ENCODE measurements at places on chromosomes 4 and X.

- no peak for DNase-seq
Measured at GRCh38 chr4:86386817-86387415, 27.1 kb upstream of the MAPK10 start.

GRCh38 chr4:12389604-12390003 is 960.9 kb upstream of the HS3ST1 start:
- DNase-seq = no peak

DNA sequence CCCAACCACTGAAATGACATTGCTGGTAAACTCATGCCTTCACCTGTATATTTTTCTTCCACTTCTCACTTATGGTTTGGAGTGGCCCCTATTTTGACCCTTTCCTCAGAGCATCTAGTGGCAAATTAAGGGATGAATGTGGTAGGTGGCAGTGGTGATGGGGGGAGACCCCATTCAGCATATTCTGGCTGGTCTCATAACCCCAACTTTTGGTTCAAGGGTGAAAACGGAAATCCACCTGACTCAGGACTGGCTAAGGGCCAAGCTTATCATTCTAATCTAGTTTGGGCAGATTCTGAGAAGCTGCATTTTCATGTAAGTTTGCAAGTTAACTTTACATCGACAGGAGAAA is 47.0 kb upstream of the NSUN7 start:
- no peak for DNase-seq

GRCh38 chrX:124555036-124555595 is 208.8 kb downstream of the SH2D1A start:
- DNase-seq = no peak

GRCh38 chr4:182808673-182809416 is 108.3 kb downstream of the DCTD start:
- peak; percentile 74 for DNase-seq

- DNase-seq = no peak
Measured at GRCh38 chr4:133483600-133484246, 334.6 kb downstream of the PCDH10 start.

DNA sequence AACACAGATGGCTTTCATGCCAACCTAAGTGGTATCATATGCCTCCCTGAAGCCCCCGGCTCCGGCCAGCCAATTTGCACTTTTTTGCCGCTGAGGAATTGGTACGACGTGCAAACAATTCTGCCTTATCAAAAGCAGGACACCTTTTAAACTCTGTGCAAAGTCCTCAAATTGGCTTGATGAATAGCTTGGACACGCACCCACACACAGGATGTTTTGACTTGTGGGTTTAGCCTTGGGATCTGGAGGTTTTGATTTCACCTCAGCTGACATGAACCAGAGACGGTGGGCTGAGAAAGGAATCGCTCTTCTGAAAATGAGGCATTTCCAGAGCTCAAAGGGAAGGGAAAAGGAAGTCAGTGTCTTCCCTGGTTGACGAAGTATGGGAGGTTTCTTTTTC is 110.8 kb upstream of the SHOX start:
- no peak for DNase-seq

GRCh38 chrX:153669174-153669890 is 4.3 kb downstream of the PNCK start:
- DNase-seq = peak; percentile 33

- no peak for DNase-seq
Measured at GRCh38 chr4:2337896-2338295, 76.0 kb upstream of the MXD4 start.

DNA sequence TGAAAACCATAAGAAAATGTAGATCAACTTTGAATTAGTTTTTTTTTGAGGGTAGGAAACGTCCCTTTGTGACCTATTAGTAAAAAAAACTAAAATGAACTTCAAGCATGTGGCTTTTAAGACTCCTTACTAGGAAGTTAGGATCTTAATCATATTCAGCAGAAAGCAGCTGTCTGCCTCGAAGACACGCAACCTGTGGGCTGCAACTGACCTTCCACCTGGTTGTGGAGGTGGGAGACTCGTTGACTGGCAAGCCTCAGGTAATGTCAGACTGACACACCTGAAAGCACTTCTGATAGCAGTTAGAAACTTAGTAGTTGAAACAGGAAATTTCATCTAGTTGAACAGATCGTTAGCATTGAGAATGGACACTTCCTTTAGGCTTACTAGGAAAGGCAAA is 37.4 kb downstream of the CCNG2 start:
- no peak for DNase-seq

DNA sequence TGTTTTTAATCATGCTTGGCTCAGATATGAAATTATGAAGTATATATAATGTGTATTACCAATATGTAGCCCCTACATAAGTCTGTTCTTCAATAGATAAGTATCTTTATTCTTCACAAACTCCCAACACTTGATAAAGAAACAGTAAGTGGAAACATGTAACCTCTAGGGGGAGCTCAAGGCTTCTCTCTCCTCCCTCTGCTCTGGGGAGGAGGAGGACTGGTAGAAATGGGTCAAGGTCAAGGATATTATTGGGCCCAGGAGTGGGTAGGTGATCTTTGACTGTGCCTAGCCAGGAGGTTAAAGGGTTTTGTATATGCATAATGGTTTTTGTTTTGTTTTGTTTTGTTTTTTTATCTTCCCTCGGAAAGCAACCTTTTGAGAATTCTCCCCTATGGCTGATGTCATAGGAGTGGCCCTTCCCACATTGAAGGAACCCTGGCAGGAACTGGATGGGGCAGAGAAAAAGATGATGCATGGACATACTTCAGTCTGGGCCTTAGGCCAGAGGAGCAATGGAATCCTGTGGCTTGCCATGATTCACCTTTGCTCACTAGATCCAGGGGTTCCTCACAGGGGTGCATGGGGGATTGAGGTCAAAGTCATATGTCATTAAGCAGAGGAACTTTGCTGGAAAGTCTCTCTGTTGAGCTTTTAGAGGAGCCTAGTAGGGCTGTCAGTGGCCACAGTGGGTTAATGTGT is 460.3 kb downstream of the MID1IP1 start:
- peak; percentile 56 for DNase-seq

- DNase-seq = no peak
Measured at GRCh38 chr4:94831607-94832006, 73.9 kb downstream of the BMPR1B start.

DNA sequence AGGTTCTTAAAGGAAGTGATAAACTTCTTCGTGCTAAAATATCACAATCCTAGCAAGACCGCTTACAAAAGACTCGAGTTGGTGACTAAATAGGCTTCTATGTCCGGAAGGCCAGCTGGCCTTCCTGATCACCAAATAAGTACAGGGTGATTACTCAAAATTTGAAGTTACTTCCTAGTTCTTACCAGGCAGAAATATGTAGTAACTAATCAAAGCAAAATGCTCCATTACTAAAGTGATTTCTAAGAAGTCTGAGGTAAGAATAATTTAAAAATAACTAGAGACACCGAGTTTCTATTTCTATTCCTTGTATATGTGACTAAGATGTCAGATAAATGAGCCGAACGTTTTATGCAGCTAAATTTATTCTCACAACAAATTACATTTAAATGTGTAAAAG is 62.2 kb downstream of the NSUN7 start:
- no peak for DNase-seq

DNA sequence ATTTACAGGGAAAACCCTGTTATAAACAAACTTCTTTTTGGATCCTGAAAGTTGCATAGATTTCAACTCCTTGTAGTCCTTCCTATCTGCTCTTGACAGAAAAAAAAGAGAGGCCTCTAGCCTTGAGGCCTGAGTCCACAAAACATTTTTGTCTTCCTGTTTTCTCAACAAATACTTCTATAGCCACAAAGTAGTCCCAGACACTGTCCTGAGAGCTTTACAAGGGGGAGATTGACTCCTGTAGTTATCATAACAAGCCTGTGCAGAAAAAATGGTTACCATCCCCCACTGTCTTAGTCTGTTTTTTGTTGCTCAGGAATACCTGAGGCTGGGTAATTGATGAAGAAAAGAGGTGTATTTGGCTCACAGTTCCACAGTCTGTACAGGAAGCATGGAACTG is 35.2 kb downstream of the PCDH7 start:
- no peak for DNase-seq

GRCh38 chr4:174528226-174528625 is 5.9 kb upstream of the HPGD start:
- no peak for DNase-seq

DNA sequence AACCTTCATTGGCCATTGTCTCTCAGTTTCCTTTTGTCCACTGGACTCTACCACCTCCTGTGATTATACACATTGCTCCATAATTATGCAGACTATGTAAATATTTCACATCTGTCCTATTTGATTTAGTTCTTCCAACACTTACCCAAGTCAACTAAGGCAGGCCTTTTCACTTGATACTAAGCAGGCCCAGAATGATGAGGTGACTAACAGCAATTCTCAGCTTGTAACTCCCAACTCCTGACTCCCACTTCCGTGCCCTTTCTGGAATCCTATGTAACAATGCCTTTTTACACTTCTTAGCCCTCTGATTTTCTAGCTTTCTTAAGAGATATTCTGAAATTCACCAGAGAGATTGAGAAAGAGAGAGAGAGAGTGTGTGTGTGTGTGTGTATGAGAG is 6.6 kb downstream of the PAK3 start:
- no peak for DNase-seq

DNA sequence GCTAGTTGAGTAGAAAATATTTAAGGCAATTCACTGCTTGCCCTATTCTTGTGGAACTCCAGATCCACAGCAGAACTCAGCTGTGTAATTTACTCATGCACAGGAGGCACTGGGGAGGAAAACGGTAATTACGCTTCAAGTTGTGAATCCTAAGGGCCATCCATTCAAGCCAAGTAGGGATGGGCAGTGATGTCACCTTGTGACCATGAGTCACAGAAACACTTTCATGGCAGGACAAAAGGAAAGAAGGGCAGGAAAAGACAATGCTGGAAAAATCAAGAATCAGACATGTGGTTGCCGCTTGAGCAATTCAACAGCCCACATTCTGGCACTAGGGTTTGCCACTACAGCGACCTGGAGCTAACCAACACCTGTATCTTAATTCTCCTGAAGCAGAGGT is 1.4 kb downstream of the PAQR3 start:
- no peak for DNase-seq

- DNase-seq = no peak
Measured at GRCh38 chr4:125991398-125991797, 676.6 kb downstream of the FAT4 start.

- DNase-seq = no peak
Measured at GRCh38 chr4:147513091-147513490, 32.2 kb downstream of the EDNRA start.
